ENCODE measurements at places on chromosomes 2 and 18.

GRCh38 chr18:68940039-68940438, 142.2 kb downstream of the CCDC102B start:
- DNase-seq: no peak

DNA sequence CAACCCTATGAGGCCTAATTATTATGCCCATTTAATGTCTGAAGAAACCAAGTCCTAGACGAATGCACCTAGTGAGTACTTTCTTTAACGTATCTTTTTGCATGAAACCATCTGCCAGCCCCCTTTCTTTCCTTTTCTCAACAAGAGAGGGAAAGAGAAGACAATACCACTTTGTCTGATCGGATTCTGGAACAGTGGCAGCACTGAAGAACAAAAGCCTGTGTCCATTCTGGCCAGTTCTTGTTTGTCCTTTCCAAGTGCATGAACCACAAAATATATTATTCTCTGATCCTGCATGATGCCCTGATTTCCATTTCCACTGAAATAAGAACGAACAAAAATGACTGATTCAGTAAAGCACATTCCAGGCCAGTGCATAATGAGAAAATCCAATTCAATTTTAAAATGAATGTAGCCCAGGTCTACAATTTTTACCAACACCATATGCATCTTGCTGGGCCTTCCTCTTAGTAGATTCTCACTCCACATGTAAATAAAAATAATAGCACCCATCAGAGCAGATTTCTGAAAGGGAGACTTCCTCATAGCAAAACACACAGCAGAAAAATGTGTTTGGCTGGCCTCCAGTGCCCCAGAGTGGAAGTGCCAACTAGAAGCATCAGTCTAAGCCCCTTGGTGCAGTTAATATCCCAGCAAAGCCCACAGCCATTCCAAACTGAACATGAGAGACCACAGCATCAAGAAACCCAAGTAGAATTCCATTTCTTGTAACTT, 422.6 kb upstream of the ID2 start:
- DNase-seq: no peak

GRCh38 chr2:192030289-192030688, 164.4 kb downstream of the TMEFF2 start:
- no peak for DNase-seq

DNA sequence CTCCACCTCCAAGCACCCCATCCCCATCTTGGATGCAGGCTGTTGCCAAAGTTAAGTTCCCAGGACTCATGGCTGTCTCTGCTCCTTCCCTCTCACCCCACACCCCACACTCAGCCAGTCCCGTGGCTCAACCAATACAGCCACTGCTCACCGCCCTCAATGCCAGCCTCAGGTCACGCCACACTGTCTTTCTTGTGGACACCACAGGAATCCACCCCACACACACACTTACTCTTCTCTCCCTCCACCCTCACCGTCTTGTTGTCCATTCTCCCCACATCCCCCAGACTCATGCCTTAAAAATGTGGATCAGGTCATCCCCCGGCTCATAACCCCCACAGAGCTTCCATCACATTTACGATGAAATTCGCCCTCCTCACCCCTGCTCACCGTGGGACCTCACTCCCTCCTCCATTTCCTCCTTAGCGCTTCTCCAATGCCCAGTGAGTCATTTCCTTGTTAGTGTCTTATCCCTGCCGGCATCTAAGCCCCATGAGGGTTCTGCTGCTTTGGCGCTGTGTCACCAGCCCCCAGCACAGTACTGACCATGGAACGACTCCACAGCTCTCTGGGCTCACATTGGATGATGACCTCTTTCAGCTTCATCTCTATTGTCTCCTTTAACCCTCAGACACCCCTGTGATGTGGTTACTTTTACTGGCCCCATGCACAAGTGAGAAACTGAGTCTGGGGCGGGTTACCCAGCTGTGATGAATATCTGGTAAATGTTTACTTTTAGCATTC, 13.8 kb downstream of the MLPH start:
- no peak for DNase-seq

DNA sequence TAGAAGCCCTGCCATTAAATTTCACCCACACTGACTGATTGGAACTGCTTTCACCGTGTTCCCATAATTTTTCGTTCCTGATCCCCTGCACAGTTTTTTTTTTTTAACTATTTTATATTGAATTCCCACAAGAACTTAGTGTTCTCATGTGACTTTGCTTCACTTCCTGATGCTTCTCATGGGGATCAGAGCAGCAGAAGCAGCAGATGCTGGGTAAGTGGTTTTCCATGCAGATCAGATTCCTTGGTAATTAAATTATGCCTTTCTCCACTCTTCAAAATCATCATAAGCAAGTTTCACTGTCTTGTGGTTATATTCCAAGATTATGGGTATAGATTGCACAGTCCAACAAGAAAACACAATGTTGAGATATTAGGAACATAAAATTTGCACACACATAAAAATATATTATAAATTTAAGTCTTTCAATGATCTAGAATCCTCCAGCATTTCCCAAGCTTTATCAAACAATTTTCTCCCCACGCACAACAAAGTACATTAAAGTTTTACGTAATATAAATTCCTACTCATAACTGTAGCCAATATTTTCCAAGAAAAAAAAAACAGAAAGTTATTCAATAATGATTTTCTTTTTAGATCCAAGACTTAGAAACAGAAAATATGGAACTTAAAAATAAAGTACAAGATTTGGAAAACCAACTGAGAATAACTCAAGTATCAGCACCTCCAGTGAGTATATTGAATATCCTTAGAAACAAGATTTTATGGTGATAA, 277.9 kb downstream of the GULP1 start:
- DNase-seq: no peak

- no peak for DNase-seq
These were observed 100.2 kb downstream of the ATAD2B start for GRCh38 chr2:23826771-23827170.

GRCh38 chr2:80670763-80671162, 366.2 kb upstream of the LRRTM1 start:
- no peak for DNase-seq

All from activated CD4-positive, alpha-beta T cell treated with anti-CD3 and anti-CD28 coated beads, Interleukin-2, amount 50 U/mL, for 48 hours (primary cell).